Thymus (tissue), 14 donors: ENCODE measurements at places on chromosomes 12 and 14.

GRCh38 chr12:50842637-50843493, at the start of gene TMPRSS12:
TMPRSS12 (plus strand) TSS chr12:50842926; CDS start chr12:50842965, 39 bp downstream.
- no peak for DNase-seq

GRCh38 chr14:103879570-103880347, 32.4 kb upstream of the PPP1R13B start:
- no peak for DNase-seq

DNA sequence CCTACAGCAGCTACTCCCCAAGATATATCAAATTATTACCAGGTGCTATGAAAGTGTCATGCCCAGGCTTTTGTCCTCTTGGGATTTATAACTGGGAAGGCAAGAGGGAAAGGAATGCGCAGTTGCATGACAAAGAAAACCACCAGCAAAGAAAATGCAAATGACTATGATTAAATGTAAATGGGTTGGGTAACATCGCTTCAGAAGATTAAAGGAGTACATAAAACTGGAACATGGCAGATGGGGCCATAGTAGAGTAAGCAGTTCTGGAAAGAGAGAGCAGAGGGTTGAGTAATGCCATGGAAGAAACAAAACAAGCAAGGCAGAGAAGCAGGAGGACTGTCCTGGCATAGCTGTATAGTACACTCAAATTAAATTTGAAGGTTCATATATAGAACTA, 493.1 kb downstream of the NOVA1 start:
- no peak for DNase-seq

GRCh38 chr12:41286426-41286825, 98.3 kb downstream of the PDZRN4 start:
- no peak for DNase-seq

- no peak for DNase-seq
Measured at GRCh38 chr12:107351713-107352112, 258.4 kb upstream of the CRY1 start.

DNA sequence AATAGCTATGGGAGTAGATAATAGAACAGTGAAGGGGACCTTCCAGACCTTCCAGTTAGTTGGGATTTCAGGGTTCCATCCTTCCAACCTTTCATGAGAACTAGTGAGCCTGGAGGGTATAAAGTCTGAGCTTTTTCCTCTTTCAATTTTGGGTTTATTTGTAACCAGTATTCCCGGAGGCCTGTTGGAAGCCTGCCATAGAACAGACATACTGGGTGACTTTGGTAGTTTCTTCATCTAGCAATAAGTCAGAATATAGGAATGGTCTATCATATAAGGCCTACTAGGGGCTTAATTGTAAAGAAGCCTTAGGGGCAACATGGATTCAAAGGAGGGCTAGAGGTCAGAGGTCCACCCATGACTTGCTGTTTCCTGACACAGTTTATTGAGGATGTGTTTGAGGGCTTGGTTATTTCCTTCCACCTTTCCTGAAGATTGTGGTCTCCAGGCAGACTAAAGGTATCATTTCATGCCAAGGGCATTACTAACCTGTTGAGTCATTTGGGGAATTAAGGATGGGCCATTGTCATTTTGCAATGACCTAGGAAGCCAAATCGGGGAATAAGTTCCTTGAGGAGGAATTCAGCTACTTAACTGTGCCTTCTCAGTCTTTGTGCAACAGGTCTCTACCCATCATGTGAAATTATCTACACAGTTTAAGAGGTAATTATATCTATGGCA, 410.3 kb downstream of the SLC6A15 start:
- DNase-seq, result no peak

DNA sequence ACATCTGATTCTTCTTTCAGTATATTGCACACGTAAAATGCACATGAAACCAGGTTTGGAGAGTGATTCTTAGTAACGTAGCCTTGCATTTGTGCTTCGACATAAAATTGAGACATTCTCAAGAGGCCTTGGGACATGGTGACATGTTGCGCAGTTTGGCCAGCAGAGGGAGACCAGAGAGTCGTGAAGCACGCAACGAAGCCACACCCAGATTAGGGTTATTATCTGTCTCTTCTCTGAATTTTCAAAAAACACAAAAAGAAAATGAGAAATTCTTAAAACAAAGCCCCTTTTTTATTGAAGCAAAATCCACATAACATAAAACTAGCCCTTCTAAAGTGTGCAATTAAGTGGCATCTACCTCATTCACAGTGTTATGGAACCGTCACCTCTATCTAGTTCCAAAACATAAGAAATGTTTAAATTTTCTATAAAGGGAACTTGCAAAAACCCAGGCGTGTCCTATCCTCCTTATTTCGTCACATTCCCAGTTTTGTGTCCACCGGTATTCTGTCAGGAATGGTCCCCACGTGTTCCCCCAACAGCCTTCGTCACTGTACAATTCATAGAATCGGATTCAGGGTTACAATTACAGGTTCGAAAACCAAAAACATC, 108.8 kb upstream of the ATF7IP start:
- peak; percentile 55 for DNase-seq

DNA sequence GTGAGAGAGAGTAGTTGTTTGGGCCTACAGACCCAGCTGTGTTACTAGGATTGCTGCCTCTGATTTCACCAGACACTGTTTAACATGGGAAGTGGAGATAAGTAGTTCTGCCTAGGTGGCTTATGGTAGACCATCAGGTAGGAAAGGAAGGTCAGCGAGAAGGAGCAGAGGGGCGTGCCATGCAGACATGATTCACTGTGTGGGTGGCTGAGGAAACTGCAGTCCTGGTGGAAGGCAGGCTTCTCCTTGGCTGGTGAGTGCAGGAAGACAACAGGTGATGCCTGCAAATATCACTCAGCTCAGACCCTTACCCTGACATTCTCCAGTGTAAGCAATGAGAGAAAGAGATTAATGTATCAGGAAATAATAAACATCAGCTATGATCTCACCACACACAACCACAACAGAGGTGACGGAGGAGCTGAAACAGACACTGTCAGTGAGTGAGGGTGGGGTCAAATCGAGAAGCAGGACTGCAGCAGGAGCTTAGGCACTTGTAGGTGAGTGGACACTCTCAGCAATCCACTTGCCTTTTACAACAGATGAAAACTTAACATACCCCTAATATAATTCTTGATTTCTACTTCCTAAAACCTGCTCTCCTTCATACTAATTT, 2.1 kb upstream of the PRR4 start:
- no peak for DNase-seq

- DNase-seq, result no peak
Measured at GRCh38 chr12:12442548-12443071, 85.7 kb downstream of the BORCS5 start.

- DNase-seq, result no peak
Measured at GRCh38 chr12:27003421-27004381, 10.5 kb downstream of the TM7SF3 start.

DNA sequence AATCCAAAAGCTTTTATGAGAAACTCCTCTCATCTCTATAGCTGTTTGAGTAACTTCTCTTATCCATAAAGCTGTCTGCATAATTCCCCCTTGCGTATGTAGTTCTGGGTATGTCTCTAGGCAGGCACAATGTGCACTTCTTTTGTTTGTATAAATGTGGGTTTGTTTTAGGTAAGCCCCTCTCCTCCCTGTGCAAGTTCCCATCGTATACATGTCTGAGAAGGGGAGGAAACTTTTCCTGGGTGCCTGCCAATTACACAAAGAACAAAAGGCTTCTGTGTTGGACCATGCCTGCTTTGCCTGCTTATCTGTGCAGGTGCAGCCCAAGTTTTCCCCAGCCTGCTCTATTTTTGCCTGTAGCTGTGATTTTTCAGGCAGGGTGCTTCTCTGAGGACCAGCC, 96.7 kb downstream of the CCER1 start:
- no peak for DNase-seq

GRCh38 chr12:91854725-91855124, 290.9 kb downstream of the BTG1 start:
- no peak for DNase-seq

DNA sequence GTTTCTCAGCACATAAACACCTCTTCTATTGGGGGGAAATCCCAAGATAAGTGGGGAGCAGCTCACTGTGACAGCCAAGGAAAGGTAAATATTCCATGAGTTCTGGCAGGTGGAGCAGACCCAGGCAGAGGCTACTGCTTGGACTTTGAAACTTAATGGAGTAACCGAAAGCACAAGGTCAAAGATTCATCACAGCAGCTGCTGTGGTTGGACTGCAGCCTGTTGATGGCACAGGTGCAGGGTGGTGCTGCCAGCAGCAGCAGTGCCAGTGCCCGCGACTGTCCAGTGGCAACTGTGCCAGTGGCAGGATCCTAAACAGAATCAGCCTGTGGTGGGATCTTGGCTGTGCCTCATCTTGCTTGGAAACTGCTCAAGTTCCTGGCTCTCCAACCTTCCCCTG, 81.4 kb upstream of the ARID2 start:
- DNase-seq, result no peak

DNA sequence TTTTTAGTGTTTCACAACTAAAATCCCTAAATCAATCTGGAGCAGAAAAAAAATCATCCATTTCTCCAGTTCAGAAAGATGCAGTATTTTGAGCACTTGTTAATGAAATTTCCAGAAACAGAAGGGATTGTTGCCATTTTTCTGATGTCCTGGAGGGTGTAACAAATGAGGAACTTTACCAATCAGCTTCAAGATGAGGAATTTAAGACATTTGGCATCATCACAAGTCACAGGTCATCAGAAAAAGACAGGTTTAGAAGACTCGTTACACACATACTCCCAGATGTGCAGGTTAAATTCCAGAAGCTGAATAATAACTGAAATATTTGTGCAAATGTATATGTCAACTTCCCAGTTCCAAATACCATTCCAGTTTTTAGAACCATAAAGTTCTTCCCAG, 482 bp upstream of the PSMC1 start:
- DNase-seq, result no peak

GRCh38 chr12:50058743-50059312, 1.4 kb downstream of the ASIC1 start:
- DNase-seq, result no peak

DNA sequence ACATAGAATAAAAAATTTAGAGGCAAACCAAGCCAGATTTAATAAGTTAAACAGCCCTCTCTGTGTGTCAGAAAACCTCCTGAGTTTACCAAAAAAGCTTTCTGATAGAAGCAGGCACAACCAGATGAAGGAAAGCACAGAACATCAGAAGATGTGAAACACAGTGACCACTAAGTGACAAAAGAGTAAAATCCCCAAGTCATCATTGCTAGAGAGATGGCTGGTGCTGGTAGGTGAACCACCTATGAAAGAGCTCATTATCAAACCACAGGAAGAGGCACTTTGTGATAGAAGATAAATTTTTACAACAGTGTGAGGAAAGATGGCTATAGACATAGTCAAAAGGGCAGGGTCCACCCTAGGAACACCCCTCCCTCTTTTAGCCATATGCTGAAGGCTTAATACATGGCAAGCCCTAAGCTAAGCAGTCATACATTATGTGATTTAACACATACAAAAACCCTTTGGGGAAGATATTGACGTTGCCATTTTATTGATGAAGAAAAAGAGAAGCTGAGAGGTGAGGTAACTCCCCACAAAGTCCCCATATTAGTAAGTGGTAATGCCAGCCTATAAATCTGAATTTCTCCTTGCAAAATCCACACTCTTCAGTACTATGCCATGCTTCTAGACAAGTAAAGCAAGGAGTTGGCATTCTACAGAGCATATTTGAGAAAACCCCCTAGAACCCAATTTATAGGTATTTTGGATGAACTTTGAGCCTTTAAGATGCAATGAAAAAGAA, 449.9 kb downstream of the LRIG3 start:
- DNase-seq, result no peak

- DNase-seq, result no peak
Measured at GRCh38 chr14:52922656-52923055, 28.2 kb downstream of the FERMT2 start.

DNA sequence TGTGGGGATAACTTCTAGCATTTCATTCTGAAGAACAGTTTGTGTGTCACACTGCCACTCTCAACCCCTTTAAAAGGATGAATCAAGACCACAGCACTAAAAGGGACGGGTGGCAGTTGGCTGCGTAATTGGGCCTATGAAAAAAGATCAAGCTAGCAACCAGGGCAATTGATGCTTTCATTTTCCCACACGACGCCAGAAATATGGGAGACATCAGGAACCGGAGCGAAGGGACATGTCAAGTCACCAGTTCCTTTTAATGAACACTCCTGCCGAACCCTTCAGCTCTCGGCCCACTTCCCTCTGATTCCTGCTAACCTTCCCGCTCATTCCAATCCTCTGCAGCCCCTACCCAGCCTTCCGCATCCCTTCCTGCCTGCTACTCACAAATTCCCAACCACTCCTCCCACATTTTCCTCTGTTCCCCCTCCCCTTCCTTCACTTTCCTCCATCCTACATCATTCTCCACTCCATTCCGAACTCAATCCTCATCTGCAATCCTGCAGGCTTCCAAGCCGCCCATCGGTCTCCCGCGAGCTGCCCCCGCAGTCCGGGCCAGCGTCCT, 753 bp downstream of the CSRNP2 start:
- no peak for DNase-seq

DNA sequence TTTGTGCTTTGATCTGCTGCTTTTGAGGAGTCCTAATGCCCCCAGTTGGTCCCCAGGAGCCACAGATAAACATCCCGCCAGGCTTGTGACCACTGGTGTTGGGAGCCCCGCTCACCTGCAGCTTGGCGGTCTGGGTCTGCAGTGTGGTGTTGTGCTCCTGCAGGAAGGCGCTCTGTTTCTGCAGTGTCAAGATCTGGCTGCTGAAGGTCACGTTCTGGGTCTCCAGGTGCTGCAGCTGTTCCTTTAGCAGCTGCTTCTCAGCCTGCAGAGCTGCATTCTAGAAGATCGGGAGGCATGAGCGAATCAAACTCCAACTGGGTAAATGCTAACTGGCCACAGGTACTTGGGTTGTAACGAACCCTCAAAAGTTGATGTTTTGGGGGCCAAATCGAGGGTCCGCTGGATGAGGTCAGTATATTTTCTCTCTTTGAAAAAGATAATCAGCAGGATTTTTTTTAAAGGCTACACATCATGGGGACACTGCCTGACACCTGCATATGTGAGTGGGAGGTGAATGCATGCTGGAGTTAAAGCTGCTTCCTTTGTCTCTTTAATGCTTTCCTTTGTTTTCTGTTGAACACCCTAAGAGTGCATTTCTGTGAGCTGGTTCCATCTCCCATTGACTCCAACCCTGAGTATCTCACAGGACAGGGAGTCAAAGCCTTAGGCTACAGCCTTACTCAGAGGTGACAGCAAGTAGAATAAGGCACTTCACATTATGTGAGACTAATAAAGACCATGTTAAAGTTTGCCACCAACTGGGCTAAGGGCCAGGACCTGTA, 61.3 kb upstream of the GPR68 start:
- DNase-seq, result no peak

GRCh38 chr14:99645545-99646505, 896 bp downstream of the HHIPL1 start:
- DNase-seq, result no peak

DNA sequence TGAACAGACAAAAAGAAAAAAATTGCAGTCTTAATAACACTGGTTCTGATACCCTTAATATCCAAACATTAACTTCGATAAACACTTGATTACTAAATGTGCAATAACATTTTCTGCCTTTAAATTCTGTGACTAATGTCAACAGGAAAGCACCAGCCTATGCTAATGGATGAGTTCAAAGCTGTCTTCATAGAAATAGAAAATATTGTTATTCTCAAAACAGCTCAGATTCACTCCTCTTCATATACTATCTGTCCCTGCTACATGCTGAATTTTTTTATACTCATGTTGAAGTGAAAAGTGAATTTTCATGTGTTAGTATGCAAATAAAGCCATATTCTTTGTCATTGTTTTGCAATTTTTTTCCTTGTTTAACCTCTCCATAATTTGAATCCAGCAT, 13.9 kb downstream of the TAS2R43 start:
- no peak for DNase-seq
